CD4-positive, CD25-positive, alpha-beta regulatory T cell (primary cell): ENCODE measurements at places on chromosomes 12 and 14. TPM values are rescaled to one million over a fixed set of nuclear protein-coding genes. Genes with fewer than 3 reads are reported as not detected.

- no peak for DNase-seq
Observed at GRCh38 chr12:93127582-93128331, 198.7 kb upstream of the EEA1 start.

DNA sequence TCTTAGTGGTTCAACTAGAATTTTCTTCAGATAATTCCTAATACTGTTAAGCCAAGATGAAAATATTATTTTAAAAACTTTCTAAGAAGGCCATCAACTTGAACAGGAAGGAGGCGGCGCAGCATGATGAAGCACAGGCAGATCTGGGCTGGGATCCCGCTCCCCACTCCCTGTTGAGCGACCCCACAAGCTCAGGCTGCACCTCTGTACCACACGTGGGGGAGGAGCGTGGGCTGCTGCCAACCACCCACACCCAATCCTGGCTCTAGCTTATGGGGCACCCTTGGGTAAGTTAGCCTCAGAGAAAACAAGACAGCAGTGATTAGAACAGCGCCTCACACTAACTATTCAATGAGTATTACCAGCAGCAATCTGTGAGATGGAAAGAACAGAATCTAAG, 6.0 kb downstream of the MTERF2 start:
- DNase-seq, result no peak

- DNase-seq, result no peak
Observed at GRCh38 chr12:57869298-57869926, 22.9 kb upstream of the CTDSP2 start.

DNA sequence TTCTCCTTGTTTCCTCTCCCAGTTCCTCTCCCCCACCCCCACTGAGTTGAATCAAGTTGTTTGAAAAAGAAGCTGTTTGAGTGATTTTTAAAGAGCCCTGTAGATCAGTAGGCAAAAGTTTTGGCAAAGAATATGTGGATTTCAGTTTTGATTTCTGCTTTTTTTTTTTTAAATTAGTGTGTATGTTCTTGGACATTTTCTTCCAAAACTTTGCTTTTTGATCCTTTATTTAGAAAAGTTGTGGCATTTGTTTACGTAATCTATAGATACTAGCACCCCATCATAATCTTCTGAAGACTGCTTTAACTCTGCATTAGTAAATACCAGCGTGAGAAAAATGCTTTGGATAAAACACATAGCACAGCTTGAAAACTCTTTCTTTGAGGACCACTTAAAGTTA, 190.3 kb upstream of the SEL1L start:
- DNase-seq, result no peak

GRCh38 chr12:14613718-14614117, 46.0 kb upstream of the PLBD1 start:
- no peak for DNase-seq

DNA sequence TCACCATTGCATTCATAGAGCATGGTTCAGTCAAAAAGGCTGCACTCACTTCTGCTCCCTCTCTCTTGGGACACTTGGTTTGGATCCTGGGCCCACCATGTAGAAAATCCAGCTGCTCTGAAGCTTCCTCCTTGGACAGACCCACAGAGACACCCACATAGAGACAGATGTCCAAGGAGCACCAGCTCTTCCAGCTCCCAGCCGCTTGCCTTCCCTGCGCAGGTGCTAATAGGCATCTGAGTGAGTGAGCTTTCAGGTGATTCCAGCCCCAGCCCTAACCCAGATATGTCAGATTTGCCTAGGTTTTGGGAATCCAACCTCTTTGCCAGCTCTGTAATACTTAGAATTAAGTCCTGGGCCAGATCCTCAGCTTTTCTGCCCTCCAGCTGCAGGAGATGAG, 38.6 kb downstream of the DLK1 start:
- no peak for DNase-seq

DNA sequence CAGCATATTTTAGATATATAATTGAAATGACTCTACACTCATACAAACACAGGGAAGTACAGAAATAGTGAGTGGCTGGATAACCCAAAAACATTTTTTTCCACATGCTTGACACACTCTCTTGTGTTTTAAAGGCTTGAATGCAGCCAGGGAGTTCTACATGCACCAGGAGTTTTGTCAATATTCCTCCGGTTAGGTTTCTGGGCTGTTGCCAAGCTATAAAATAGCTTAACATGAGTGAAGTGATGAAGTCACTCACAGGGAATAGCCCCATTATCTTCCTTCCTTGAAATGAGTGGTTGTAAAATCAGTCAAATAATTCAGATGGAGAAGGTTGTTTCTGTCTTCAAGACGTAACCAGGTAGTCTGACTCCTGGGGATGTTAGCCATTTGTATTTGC, 582.7 kb downstream of the SLC6A15 start:
- DNase-seq, result no peak

- DNase-seq, result no peak
Observed at GRCh38 chr12:45828402-45828801, 98.9 kb downstream of the ARID2 start.

DNA sequence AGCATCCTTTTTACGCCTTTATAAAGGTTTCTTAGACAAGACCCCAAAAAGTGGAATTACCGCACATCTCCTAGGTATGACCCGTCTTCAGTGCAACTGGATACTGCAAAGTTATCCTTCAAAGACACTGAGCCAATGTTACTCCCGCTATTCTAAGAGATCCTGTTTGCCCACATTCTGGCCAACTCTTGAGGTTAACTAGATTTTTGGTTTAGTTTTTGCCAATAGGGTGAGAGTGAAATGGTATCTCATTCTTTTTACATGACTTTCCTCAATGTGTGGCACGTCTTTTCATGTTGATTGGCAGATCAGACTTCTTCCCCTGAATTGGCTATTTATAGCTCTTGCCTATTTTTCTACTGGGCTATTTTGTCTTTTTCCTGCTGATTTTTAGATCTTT, 347.2 kb downstream of the MED13L start:
- no peak for DNase-seq

GRCh38 chr12:76266797-76267196, 81.4 kb downstream of the BBS10 start:
- DNase-seq, result no peak

DNA sequence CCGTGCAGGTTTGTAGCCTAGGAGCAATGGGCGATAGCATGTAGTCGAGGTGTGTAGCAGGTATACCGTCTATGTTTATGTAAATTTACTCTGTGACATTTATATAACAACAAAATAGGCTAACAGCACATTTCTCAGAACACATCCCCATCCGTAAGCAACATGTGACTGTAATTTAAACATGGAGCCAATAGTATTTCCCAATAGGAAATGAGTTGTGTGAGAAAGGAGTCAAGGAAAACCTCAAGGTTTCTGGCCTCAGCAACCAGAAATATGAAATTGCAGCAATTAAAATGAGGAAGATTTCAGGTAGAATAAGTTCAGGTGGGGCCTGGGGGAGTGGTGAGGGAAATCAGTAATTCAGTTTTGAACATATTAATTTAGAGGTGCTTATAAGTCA, 136.0 kb downstream of the MSRB3 start:
- no peak for DNase-seq

- no peak for DNase-seq
Observed at GRCh38 chr14:51482102-51482501, 169.6 kb upstream of the FRMD6 start.

DNA sequence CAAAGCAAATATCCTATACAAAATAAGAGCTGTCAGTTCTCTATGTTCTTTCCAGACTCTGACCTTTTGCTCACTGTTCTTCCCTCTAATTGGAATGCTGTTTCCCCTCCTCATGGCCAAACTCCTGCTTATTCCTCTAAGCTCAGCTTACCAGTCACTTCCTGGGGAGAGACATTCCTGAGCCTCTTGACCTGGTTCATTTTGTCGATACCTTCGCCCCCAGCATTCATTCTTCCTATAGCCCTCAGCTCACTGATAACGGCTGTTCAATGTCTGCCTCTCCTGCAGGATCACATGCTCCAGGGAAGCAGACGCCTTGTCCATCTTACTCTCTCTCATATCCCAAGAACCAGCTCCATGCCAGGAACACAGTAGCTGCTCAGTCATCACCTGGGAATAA, 431.0 kb downstream of the MED13L start:
- no peak for DNase-seq

DNA sequence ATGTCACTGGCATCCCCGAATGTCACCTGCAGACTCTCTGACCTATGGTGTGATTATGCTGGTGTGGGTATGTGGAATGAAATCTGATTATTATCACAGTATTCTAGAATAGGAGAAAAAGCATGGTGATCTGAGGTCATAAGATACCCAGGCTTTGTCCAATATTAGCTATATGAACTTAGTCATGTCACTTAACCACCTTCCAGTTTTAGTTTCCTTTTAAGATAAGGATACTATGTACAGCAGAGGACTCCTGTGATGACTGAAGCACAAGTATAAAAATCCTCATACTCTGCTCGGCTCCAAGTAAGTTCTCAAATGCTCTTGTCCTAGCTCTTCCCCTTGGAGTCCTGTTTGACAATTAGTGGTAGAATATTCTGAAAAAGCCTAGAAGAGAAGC, 2.8 kb downstream of the GNS start:
- DNase-seq, result peak; percentile 17

DNA sequence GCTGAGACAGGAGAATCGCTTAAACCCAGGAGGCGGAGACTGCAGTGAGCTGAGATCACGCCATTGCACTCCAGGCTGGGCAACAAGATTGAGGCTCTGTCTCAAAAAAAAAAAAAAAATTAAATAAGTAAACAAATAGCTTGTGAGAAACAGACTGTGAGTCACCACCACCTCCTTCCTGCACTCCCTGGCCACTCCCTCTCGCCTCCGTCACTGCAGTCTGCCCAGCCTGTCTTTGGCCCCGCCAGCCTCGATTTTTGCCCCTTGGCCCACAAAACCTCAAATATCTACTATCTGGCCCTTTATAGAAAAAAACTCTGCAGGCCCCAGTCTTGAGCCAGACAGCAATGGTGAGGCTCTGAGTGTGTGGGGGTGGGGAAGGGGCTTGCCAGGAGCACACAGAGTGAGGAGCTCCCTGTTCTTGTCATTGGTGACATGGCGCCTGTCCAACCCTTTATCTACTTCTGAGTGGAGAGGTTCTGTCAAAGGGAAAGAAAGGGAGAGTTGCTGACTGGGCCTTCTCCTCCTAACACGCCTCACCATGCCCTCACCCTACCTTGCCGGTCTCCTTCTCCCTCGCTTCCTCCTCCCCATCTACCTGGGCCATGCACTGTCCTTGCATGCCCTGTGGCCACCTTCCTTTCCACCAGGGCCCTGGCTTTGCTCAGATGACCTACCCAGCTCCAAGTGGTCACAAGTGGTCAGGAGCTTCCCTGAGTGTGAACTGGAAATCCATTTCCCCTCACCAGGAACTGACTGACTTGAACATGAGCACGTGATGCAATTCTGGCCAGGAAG, 22.1 kb downstream of the LGMN start:
- DNase-seq, result peak; percentile 23

GRCh38 chr14:50388256-50388931, 8.3 kb downstream of the CDKL1 start:
- no peak for DNase-seq

GRCh38 chr14:37466003-37466622, 128.9 kb downstream of the FOXA1 start:
- no peak for DNase-seq

DNA sequence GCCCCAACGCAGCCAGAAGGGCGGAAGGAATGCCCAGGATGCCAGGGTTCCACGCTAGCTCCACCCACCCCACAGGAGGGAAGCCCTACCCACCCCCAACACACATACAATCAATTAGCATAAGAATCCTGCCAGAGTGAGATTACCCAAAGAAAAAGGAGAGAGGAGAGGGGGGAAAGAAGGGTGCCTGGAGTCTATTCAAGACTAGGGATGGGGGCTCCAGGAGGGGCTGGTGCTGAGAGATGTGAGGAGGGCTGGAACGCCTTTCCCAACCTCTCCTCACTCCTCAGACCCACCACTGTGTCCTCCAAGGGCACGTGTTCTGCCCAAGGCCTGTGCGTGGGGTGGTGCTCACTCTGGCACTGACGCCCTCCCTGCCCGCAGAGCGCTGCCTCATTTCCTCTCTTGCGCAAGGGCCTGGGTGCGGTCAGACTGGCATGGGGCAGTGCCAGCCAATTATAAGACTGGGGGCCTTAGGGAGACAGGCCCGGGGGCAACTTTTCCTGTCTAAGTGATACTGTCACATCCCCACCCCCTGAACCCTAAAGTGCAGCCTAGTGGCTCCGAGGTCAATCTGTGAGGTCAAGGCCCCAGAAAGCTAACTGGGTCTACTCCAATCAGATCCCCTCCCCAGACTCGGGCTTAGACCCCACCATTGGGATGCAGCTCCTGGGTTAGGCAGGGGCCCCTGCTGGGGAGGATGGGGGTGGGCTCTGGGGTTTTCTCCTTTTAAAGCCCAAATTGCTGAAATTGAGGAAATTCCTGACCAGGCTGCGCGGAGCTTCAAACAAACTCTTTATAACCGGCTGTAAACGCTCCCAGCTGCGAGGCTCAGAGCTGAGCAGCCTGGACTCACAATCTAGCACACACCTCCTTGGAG, 10.2 kb upstream of the ITGB7 start:
- DNase-seq, result peak; percentile 47

- no peak for DNase-seq
Observed at GRCh38 chr14:52080158-52080800, 11.4 kb upstream of the NID2 start.

DNA sequence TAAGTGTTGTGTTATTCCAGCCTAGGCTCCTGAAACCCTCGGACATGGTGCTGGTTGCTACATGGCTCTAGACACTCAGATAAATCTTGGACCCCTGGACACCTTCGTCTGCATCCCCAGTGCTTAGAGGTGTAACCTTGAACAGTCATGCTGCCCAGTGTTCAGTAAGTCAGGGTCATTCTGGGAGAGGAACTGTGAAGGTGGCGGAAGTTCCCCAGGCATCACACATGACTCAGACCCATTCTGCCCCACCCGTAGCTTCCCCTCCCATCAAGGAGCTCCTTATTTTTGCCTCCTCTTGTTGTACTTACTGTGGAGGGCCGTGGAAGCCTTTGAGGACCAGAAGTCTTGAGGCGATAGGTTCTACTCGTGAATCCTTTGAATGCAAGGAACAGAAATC, 18.1 kb upstream of the SSPN start:
- DNase-seq, result no peak

Gene RIMBP2
- total RNA-seq, result not detected

Gene SLC4A8
- total RNA-seq, result 3.5 TPM

Gene MAP4K5
- total RNA-seq, result 45.4 TPM

Gene TDRD9
- 0.37 TPM for total RNA-seq

Gene SERPINA1
- not detected for total RNA-seq

Gene GPN3
- 4.7 TPM for total RNA-seq

Gene LRCOL1
- not detected for total RNA-seq

Gene GUCY2C
- total RNA-seq, result not detected

Gene NOXRED1
- 0.39 TPM for total RNA-seq

Gene ACRBP
- total RNA-seq, result 13.7 TPM

Gene TPH2
- not detected for total RNA-seq

Gene SYNDIG1L
- total RNA-seq, result not detected

Gene CLEC1B
- total RNA-seq, result 2.6 TPM
